ENCODE measurements at places on chromosomes 6 and 20.

- DNase-seq = no peak
Observed at GRCh38 chr6:112037783-112038216, 16.1 kb upstream of the CCN6 start.

DNA sequence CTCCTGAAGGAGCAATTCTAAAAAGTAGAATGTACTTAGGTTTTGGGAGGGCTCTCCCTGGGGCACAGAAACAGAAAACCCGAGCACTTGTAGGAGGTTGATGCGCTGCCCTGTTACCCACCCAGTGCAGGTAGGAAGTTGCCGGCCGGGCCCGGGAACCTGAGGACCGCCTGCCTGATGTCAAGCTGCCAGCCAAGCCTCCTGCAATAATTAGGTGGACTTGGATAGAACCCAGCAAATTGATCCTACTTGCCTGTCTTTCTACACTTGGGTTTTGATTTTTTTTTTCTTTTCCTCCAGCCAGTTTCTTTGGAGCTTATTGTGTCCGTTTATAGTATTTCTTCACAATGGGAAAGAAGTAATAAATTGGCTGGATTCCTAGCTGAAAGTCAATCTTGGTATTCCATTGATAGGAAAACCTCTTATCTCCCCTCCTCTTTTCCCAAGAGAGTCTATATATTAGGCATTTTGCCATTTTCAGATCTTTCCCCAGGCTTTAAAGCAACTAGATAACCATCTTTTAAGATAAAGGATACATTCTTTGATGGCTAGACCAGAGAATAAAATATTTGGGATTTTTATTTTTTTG is 78.3 kb upstream of the FYN start:
- DNase-seq = no peak

DNA sequence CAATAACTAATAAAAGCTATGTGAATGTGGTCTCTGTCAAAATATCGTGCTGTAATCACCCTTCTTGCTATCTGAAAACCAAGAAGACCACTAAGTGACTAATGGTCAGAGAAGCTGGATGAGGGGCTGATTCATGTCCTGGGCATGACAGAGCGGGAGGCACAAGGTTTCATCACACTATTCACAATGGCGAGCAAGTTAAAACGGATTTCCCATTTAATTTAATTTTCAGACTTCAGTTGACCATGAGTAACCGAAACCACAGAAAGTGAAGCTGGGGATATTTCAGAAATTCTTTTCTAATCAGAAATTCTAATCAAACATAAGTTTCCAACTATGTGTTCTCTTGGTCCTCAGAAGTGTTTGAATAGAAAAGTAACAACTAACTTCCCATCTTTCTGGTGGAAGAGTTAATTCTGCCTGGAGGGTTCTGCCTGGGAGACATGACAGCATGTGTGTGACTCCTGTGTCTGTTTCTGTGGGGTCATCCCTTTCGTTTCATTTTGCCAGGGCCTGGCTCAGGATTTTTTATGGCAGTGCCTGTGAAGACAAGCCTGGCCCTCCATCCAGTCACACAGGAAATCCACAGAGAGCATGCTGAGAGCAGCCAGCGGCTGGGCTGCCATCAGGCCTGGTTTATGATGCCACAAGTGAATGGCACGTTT is 98.9 kb downstream of the FAM120B start:
- no peak for DNase-seq

GRCh38 chr6:22807261-22807660 is 237.9 kb downstream of the HDGFL1 start:
- DNase-seq = no peak

DNA sequence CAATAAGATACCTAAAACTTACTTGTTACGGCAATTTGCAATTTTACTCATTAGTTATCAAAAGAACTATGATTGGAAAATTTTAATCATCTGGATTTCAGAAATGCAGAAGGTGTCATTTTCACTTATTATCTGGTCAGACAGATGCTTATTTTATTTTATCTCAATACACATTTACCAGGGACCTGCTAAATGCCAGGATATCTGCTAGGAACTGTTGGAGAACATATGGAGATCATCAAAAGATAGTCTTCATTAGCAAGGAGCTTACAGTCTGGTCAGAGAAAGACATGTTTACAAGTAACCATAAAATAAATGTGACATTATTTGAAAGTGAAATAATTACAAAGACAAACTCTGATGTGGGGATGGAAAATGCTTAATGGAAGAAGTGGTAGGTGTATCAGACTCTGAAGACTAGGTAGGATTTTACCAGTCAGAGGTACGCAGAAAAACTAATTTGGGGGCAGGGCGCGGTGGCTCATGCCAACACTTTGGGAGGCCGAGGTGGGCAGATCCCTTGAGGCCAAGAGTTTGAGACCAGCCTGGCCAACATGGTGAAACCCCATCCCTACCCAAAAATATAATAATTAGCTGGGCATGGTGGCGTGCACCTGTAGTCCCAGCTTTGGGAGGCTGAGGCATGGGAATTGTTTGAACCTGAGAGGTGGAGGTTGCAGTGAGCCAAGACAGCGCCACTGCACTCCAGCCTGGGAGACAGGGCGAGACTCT is 137.8 kb downstream of the MYB start:
- DNase-seq = no peak

GRCh38 chr6:18324706-18325042 is 60.3 kb upstream of the DEK start:
- no peak for DNase-seq

- peak; percentile 37 for DNase-seq
Observed at GRCh38 chr6:149318581-149319286, 1.2 kb downstream of the TAB2 start.

DNA sequence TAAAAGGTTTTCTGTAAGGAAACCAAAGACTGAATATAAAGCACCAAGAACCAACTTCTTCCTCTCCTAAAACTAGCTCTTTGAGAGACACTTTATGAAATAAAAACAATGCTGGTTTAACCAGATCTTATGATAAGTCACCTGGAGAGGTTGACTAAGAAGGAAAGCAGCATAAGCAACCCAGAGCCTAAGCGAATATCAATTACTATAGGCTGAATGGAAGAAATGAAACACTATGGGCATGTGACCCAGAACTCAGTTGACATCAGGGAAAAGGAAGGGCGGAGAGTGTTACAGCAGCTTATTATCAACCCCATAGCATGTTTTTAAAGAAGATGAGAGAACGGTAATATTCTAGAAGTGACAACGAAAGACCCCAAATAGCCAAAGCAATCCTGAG is 94.1 kb upstream of the STMND1 start:
- no peak for DNase-seq

GRCh38 chr6:109238396-109238795 is 143.1 kb downstream of the CEP57L1 start:
- DNase-seq = no peak

GRCh38 chr6:53984163-53984562 is 127.1 kb upstream of the MLIP start:
- DNase-seq = no peak

- DNase-seq = no peak
Observed at GRCh38 chr20:62018437-62019143, 47.1 kb downstream of the TAF4 start.

GRCh38 chr6:89023591-89024441 is 56.7 kb upstream of the PNRC1 start:
- DNase-seq = no peak

GRCh38 chr6:12113190-12113577 is 101.1 kb downstream of the HIVEP1 start:
- no peak for DNase-seq

DNA sequence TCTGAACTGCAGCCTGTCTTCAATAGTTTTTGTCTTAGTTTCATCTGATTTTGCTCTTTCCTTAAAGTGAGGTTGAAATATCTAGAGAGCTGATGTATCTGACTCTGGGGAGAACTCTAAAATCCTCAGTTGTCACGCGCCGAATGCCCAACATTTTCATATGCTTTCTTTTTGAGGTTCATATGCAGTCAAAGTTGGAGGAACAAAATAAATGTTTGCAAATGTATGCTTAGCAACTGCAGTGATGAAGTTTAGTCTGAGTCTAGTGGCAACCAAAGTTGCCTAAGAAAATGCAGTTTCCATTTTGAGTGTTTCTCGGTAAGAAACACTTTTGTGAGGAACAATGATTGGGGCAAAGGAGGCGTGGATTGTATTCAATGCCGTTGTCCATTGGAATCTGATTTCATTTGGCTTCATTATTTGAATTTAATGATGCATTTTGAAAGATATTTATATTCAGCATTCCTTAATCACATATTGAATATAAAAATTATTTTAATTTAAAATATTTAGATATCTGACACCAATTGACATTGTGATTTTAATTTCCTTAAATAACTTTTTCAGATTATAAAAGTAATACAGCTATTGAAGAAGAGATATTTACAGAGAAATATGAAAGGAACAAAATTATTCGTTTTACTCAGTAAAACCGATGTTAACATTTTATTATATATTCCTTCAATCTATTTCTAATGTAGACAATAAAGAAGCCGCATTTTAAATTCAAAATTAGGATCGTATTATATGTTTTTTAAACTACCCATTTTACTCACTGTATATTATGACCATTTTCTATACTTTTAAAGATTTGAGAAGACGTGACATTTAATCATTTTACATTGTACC is 122.0 kb downstream of the PLEKHG1 start:
- DNase-seq = no peak

DNA sequence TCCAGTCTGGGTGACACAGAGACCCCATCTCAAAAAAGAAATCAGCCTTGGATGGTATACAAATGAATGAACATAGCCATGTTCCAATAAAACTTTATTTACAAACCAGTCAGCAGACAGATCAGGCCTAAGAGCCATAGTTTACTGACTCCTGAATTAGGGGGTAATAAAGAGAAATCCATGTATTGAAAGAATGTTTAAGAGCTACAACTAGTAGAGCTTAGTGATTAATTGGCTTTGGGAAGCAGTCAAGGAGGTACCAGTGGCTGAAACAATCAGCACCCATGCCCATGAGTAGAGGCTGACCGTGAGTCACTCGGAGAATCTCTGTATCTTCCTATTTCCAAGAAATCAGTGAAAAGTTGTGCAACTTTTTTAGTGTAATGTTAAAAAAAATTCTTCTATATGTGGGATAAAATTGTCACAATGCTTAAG is 223.6 kb upstream of the RREB1 start:
- DNase-seq = no peak

DNA sequence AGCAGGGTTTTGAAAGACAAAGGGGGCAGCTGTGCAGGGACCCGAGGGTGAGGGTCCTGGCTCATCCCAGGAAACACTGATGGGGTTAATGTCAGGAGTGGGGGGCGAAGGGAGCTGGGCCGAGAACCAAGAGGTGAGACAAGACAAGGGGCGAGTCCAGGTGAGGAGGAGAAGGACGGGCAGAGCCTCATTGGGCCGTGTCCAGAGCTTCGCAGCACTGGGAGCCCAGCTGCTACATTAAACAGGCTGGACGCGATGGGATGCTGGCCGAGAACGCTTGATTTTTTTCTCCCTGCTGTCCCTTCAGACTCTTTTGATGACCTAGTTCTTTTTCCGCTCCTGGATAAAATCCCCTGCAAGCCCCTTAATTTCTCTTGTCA is 172.8 kb upstream of the SNX9 start:
- no peak for DNase-seq

DNA sequence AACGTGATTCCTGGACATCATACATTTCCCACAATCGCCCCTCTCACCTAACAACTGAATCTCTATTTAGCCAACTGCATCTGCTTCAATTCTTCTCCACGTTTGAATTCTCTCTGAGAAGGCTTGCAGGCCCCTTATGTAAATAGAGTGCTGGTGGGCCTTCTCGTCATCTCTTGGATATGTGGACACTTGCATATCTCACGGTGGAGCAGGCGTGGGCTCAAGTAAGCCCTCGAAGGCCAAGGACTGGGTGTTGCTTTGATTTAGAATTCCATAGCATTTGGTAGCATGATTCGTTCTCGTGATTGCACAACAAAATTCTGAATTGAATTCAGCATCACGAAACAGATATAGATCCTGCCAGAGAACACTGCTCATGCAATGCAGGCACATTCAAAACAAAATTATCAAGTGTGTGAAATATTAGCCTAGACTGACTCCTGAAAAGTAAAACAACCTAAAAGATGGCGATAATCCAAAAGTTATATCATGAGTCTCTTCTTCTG is 613.6 kb downstream of the TFAP2A start:
- no peak for DNase-seq

GRCh38 chr6:170188571-170189001 is 102.3 kb downstream of the DLL1 start:
- no peak for DNase-seq

DNA sequence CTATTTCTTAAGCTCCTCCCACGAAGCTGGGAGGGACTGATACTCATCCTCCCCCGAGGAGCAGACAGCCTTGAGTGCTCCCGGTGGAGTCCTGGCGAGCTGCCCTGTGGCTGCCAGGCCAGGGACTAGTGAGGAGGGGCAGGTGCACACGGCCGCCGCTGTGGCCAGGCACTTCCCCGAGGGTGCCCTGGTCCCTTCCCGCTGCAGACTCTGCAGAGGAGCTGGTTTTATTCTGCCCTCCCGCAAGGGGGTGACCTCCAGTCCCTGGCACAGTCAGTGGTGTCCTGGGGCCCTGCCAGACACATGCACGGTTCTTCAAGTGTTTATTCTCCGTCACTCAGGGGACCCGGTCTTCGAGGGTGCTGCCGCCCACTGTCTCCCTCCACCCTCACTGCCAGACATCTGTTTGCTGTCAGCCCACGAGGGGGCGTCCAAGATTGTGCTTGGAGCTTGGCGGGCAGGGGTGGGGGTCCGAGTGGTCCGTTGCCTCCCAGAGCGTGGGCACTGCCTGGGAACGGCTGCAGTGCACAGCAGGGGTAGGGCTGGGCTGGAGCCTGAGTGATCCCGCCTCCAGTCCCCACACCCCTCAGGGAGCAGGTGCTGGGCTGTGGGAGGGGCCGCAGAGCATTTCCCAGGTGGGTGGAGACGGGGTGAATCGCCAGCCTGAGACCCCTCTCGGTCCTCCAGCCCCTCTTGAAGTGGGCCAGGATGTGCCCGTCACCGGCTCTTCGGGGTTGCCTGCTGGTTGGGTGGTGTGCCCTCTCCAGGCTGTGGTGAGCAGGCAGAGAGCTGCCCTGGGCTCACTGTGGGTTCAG is 3.1 kb upstream of the CABLES2 start:
- DNase-seq = peak; percentile 81

GRCh38 chr6:28816339-28816908 is 107.4 kb downstream of the TRIM27 start:
- no peak for DNase-seq

DNA sequence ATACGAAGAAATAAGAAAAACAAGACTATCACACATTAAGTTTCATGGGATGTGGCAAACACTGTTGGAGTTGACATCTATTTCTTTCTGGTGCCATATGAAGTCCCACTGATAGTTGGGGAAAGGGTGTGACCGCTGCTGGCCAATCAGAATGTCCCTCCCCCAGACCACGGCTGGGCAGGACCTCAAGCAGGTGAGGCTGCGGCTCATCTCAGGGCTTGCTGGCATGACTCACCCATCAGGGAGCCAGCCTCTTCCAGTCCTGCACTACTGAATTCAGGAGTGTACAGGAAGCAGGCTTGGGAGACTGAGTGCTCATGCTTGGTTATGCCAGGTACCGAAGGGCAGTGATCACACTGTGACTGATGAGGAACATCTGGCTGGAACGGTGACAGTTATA is 18.9 kb downstream of the PREP start:
- no peak for DNase-seq
